ENCODE measurements at places on chromosomes 6 and 20.

GRCh38 chr6:134532694-134533624, 215.0 kb upstream of the SGK1 start:
- DNase-seq = no peak

DNA sequence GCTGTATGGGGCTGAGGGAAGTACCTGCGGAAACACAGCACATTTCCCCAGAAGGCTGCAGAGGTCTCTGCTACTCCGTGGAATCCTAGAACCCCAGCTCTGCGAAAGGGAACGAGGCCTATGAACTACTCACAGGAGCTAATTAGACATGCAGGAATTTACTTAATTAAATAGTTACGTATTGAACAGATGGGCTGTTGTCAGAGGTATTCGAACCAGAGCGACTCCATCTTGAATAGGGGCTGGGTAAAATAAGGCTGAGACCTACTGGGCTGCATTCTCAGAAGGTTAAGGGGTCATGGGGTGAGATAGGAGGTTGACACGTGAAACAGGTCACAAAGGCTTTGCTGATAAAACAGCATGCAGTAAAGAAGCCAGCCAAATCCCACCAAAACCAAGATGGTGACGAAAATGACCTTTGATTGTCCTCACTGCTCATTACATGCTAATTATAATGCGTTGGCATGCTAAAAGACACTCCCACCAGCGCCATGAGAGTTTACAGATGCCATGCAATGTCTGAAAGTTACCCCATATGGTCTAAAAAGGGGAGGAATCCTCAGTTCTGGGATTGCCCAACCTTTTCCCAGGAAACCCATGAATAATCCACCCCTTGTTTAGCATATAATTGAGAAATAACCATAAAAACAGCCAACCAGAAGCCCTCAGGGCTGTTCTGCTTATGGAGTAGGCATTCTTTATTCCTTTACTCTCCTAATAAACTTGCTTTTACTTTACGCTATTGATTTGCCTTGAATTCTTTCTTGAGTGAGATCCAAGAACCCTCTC, 14.7 kb upstream of the SSTR4 start:
- no peak for DNase-seq

GRCh38 chr6:8657522-8657921, 222.2 kb upstream of the SLC35B3 start:
- no peak for DNase-seq

DNA sequence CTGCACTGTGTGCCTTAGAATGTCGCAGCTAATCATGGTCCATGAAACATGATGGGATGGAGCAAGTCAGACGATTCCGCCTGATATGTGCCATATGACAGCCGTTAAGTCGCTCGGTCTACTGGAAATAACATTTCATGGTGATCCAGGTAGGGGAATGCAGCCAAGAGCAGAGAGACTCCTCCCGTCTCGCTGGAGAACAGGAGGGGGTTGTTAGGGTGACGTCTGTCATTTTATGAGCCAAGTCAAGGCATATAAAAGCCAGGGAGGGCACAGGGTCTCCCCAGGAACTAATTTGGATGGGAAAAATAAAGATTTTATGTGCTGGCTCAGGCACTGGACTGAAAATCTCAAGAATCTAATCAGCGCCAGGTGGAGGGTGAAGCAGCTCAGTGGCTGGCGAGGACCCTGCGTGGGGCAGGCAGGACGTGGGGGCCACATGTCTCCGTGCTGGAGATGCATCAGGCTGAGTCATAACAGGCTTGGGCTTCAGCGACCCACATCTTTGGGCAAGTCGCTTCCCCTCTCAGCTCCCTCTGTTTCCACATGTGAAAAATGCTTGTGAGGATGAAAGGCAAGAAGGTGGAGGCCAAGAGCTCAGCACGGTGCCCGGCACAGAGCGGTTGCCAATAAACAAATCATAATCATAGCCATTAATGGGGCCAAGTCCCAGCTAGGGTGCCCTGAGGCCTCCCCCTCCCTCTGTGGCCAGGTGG, 234.6 kb downstream of the ANKRD60 start:
- no peak for DNase-seq
